ENCODE measurements at places on chromosomes 1 and 21.
A peak's percentile ranks its signal among the peaks of the same experiment; 100 is the strongest.

DNA sequence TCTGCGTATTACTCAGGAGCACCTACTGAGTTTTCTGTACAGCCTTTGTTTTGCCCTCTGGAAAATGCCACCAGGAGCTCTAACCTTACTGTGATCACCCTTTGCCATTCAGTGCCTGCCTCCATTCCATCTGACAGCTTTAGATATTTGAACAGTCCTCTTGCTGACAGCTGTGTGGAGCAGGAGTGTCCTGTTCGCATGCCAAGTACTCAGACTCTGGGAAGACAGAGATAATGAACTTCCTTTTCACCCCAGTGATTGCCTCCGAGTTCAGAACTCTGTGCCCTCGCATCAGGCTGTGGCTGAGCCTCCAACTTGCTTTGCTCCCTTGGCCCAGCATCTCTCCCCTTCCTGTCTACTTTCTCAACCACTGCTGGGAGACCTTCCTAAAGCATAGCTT is 74.0 kb downstream of the CACNA1E start:
- no peak for DNase-seq

DNA sequence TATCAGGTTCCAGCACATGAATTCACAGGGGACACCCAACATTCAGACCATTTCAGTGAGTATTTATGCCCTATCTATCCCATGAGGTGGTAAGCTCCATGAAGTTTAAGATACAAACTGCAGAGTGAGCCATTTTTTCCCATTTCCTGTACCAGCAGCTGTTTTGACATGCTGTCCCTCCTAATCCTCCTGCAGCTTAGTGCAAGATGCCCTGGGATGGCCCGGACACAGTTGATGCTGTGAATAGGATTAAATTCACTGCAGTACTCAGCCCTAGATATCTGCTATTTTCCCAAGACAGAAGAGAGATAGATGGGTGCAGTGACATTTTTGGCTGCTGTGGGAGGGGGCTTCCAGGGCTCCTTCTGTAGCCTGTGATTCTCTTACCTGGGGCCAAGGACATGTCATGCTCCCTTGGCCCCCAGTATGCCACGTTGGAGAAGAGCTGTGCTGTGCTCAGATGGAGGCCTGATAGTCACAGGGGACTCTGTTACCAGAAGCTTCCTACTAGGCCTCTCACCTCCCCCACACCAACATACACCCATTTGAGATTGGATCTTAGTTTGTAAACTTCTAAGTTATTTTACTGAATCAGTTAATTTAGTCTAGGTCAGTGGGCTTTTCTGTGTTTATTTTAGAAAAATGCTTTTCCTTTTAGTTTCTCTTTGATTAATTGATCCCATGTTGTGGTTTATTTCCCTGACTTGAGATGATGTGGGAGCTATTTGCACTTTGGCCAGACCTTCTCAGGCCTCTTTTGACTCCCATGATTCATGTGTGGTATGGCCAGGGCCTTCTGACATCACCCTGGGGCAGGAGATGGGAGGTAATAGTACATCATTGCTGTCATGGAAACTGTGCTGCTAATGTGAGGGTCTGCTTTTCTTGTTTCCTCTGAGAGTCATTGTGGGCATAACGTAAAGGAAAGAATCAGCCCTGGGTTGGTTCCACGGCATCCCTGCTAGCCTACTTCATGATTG is 92.6 kb downstream of the ST3GAL3 start:
- DNase-seq, result no peak

DNA sequence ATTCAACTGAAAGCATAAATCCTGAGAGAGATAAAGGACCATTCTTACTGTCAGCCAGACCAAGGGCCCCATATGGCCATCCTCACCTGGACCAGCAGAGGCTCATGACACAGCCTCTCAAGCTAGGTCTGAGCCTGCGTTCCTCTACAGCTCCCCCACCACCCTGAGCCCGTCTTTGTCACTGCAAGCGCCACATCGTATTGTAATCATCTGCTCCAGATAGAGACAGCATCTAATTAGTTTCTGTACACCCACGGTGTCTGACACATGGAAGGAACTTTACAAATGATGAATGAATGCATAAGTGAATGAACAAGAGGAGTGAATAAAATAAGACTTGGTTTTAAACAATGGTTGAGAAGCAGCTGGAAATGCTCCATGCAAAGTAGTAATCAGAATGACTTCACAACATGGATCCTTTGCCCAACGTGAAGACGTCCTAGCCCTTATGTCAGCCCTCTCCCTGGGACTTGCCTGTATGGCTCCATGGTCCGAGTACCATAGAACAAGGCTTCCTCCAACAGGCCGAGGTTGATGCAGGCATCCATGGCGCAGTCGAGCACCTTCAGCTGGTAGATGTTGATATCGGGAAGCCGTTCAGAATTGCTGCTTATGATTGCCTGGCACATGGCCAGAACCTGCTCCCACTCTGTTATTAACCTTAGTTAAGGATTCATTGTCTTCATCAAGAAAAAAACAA is 648.9 kb downstream of the SMYD3 start:
- no peak for DNase-seq

DNA sequence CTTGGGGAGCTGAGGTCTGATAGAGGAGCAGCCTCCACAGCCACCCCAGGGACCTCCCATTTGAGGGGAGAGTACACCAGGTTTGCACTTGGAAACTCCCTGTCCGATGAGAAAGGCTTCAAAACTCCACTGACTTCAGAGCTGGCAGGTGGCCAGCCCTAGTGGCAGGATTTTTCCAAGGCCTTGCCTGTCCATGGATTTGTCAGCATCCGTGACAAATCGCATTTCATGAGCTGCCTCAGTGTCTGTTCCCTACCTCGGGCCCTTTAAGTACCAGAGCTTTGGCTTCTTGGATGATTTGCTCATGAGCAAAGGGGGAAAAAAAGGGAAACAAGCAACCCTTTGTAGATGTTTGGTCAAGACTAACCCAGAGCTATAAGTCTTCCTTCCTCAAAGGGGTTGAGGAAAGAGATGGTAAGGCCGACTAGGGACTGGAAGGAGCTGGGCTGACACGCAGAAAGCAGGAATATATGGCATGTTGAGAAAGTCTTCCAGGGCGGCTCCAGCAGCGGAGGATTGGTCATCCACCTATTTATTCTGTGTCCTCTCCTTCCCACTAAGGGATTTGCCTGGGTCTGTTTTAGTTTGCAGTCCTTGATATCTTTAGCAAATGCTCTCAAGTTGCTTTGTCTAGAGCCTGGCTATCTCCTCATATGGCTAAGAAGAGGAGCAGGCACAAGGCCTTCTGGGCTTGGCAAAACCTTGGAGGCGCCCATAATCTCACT is 2.7 kb upstream of the HSPG2 start:
- no peak for DNase-seq

GRCh38 chr1:145983206-145983675 is 13.1 kb downstream of the TXNIP start:
- DNase-seq, result no peak

DNA sequence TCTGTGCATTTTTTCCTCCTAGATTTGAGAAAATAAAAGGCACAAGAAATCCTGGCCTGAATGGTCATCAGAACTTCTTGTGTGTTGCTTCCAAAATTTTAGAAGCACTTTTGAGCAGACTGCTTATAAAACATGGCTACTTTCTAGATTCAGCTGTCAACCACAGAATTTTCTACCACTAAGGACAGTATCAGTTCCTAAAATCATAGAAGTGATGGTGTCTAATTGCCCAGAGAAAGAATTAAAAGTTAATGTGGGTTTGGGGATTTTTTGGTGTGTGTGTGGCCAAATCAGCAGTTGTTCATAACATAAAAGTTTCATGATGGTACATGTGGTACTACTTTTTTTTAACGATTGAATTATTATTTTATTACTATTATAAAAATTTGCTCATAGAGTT is 171.4 kb upstream of the SNX7 start:
- no peak for DNase-seq

GRCh38 chr1:110874324-110875215 is 1.6 kb downstream of the CD53 start:
- DNase-seq, result no peak

GRCh38 chr21:24716281-24716918 is 890.9 kb downstream of the MRPL39 start:
- DNase-seq, result no peak

- DNase-seq, result peak; percentile 45
These were observed 85.0 kb downstream of the NKAIN1 start for GRCh38 chr1:31154632-31155215.

DNA sequence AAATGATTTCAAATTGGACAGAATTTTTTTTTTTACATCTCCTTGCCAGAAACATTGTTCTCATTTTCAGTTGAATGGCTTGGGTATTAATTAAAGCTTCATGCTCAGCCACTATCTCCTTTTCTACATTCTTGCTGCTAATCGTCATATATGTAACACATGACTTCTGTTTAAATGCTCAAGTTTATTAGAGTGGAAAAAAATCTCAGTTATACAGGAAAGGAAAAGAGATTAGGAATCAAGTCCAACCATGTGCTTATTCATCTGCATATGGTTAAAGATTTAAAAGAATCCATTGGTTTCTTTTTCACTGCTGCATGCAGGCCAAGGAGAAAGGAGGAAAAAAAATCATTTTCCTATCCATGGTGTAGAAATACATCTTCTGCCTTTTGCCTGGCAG is 47.3 kb upstream of the CNN3 start:
- DNase-seq, result no peak

DNA sequence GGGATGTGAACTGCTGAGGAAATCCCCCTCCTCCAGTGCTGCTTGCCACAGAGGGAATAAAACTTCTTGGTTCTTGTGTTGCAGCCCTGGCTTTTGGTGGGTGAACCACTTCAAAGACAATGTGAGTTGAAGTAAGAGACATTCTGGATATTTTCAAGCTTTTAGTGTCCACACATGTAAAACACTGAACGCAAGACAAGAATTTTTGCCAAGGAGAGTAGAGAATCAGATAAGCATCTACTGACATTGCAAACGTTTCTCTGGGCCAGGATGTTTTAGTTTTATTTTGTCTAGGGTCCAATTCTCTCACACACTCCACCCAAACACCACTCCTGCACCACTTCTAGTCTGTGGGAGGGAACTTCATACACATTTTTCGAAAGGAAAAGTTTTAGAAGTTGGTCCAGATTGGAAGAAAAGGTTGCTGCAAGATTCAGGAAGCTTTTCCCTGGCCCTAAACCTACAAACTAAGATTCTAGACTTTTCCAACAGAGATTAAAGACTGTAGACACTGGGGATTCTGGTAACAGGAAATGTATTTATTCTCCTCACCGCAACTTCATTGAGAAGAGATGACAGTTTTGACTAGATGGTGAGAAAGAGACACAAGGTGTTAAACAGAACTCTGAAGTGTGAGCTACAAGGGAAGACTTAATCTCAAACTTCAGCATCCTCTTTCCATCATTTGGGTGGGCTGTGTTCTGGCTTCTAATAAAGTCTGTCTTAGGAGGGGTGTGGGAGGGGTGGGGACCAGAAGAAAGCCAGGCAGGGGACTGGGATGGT is 16.1 kb downstream of the FASLG start:
- no peak for DNase-seq

GRCh38 chr21:36706482-36706852 is 7.6 kb downstream of the SIM2 start:
- no peak for DNase-seq

- DNase-seq, result no peak
These were observed at the start of gene ASTN1 for GRCh38 chr1:177164380-177165068. ASTN1 (minus strand) TSS chr1:177164712; CDS start chr1:177164676, 36 bp downstream.

GRCh38 chr1:116997066-116997465 is 4.5 kb upstream of the CD101 start:
- DNase-seq, result no peak

DNA sequence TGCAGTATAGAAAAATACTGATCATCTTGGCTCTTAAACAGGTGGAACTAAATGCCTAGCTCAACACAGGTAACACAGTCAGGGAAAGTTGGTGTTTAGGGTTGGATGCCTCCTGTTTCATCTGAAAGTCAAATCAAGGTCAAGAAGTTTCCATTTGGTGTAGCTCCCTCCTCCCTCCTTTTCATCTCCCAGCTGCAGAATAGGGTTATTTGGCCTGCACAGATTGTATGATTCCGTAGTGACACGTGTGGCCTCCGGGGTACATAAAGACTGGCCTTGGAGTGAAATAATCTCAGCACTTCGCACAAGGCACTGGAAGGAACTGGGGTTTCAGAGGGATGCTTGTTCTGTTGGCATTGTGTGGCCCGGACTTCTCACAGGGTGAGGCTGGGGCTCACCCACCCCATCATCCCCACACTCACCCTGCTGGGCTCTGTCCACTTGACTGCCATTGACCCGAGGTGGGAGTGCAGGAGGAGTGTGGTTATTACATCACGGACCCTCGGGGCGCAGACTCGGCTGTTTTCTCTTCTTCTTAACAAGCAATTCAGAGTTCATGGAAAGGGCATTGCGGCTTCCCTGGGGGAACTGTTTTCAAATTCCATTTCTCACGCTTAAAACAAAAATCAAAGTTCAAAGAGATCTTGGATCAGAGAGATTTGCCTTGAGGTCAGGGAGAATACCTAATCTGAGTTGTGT is 18.4 kb downstream of the IGSF5 start:
- no peak for DNase-seq

GRCh38 chr1:42689912-42690311 is 7.7 kb downstream of the YBX1 start:
- DNase-seq, result no peak

GRCh38 chr1:44642255-44642654 is 32.0 kb downstream of the TMEM53 start:
- DNase-seq, result no peak

GRCh38 chr1:22976127-22976460 is 3.4 kb upstream of the LACTBL1 start:
- DNase-seq, result no peak

DNA sequence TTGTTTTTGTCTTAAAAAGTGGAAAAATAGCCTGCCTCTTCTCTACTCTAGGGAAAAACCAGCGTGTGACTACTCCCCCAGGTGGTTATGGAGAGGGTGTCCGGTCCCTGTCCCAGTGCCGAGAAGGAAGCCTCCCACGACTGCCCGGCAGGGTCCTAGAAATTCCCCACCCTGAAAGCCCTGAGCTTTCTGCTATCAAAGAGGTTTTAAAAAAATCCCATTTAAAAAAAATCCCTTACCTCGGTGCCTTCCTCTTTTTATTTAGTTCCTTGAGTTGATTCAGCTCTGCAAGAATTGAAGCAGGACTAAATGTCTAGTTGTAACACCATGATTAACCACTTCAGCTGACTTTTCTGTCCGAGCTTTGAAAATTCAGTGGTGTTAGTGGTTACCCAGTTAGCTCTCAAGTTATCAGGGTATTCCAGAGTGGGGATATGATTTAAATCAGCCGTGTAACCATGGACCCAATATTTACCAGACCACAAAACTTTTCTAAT is 35.0 kb upstream of the TDRD10 start:
- DNase-seq, result no peak

DNA sequence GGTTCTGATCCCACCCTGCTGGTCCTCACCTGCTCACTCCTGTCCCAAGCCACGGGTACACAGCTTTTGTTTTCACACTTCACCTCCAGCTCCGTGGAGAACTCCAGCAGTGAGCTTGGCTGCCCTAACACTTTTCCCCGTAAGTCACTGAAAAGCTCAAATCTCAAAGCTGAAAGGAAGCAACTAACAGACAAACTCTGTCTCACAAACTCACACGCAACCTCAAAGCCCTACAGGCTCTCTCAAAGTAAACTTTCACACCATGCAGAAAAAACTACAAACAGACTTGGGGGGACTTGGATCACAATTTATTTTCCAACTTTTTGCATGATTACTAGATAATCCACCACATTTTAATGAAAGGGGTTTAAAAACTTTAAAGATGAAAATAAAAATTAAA is 88.3 kb downstream of the AK5 start:
- no peak for DNase-seq

- no peak for DNase-seq
These were observed 77.3 kb upstream of the NFASC start for GRCh38 chr1:204793259-204793914.

Data from stimulated activated CD8-positive, alpha-beta memory T cell treated with anti-CD3 and anti-CD28 coated beads, Interleukin-15, amount 100 ng/mL, for 4 hours (primary cell).